ENCODE measurements at places on chromosomes 5 and 9.

GRCh38 chr5:170301149-170301548 is 3.6 kb upstream of the LCP2 start:
- no peak for DNase-seq

DNA sequence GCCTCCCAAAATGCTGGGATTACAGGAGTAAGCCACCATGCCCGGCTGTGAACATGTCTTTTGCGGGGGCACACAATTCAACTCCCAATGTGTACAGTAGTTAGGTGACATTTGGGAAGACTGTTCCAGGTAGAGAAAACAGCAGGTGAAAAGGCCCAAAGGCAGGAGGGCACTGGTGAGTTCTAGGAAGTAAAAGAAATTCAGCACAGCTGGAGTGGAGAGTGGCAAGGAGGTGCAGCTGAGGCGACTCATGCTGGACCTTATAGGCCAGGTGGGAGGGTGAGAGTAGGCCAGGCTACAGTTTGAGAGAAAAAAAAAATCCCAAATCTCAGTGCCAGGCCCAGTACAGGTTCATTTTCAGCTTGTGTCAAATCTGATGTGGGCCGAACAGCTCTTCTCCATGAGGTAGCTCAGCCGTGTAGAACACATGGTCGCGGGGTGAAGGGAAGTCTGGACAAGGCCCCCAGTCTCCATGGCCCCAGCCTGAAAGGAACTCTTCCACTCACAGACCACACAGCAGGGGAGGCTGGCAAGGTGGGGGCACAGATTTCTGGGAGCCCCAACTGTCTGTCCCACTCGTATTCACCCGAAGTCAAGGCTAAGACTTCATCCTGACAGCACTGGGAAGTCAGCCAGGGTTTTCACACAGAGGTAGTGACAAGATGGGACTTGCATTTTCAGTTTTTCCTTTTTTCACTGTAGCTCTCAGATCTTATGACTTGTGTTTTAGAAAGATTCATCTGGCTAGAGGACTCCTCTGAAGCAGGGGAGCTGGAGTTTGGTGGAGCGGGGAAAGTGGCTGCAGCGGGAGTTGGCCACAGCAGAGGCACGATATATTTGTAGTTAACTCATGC is 4.5 kb upstream of the HNRNPAB start:
- DNase-seq, result no peak

DNA sequence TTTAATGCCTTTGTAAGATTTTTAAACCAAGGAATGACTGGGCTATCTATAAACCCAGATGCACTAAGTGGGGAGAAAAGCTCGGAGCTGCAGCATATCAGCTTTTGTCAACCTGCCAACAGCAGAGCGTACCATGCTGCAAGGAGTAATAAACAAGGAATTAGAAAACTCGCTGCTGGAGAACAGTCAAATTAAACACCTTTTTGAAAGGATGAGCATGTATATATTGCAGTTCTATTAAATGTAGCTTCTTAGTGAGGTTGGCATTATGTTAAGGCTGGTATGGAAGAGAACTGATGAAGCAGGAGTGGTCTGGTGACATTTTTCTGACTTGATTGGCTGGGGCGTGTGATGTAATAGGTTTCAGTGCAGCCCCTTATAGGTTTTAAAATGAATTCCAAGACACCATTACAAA is 74.7 kb downstream of the PIK3R1 start:
- no peak for DNase-seq

- no peak for DNase-seq
Observed at GRCh38 chr9:136603216-136603615, 57.4 kb upstream of the NOTCH1 start.

GRCh38 chr5:131814990-131815389 is 18.2 kb upstream of the FNIP1 start:
- DNase-seq, result no peak

- DNase-seq, result no peak
Observed at GRCh38 chr5:53253421-53253871, 143.9 kb upstream of the MOCS2 start.

GRCh38 chr9:137369911-137370764 is 52.8 kb downstream of the EXD3 start:
- no peak for DNase-seq

DNA sequence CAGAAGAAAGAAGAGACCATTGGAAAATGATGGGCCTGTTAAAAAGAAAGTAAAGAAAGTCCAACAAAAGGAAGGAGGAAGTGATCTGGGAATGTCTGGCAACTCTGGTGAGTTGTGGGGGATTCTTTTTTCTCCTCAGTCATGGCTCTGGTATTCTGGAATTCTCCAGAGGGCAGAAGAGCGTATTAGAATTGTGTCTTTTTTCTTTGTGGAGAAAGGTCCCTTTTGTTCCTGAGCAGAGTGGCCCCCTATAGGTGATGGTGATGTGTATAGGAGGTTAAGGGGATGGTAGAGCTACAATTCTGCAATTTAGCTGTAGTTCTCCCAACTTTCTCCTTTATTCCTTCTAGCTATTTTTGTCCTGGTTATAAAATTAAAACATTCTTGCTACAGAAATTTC is 1.6 kb upstream of the DHFR start:
- no peak for DNase-seq

GRCh38 chr9:132588501-132589147 is 6.2 kb downstream of the BARHL1 start:
- no peak for DNase-seq

- no peak for DNase-seq
Observed at GRCh38 chr9:131277287-131277909, 1.1 kb upstream of the FAM78A start.

DNA sequence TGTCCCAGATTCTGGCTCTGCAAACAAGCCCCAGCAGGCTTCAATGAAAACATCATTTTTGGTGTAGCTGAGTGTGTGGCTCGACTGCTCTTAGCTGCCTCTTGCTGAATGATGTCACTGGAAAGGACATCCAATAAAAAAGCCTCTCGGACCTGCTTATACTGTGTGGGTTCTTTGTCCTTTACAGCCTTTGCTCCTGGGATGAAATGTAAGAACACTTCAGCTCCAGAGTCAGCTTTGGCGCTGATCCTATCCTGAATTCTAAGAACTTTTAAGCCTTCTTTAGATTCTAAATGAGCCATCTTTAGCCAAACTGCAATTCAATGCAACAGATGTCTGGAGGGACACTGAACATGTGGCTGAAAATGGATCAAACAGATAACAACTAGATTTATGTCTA is 404.6 kb upstream of the C9orf72 start:
- DNase-seq, result no peak

All from CD4-positive, alpha-beta T cell treated with Interleukin-15 for 1 hour (primary cell).